ENCODE measurements at places on chromosomes 12 and 14.

DNA sequence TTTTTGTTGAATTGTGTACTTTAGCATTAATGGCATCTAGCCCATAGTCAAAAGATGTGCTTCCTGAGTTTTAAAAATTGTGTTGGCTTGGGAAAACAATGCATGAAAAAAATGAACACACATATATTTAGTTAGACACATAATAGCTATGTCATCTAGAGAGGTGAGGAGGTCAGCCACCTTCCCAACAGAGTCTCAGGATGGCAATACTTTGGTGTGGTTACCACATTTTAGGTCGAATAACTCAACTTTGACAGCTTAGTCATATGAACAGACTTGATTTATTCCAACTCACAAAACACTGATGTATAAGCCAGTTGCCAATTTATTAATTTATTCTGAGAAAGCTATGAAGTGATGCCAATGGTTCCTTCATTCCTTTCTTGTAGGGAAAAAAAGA is 114.0 kb downstream of the ETNK1 start:
- no peak for DNase-seq

DNA sequence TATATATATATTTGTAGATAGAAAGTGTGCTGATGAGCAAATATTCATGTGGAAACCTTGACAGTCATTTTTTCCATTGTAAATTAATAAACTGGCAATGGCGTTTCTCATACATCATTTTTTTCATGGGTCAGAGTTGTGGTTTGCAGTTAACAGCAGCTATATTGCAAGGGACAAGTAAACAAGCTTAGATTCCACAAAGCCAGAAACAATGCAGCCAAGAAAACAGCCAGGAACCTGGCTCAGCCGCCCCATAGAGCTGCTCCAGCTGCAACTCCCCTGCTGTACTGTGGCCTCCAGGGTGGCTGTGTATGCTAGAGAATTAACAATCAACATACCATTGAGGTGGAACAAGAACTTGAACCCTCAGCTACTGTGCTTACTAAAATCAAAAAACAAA is 298.2 kb downstream of the TMEM132D start:
- no peak for DNase-seq

DNA sequence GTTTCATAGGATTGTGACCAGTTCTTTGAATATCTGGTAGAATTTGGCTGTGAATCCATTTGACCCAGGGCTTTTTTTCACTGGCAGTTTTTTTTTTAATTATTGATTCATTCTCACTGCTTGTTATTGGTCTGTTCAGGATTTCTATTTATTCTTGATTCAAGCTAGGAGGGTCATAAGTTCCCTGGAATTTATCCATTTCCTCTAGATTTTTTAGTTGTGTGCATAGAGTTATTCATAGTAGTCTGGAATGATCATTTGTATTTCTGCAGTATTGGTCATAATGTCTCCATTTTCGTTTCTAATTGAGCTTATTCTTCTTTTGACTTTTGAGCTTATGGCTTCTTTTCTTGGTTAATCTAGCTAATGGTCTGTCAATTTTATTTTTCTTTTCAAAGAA is 291.6 kb downstream of the AKAP6 start:
- DNase-seq = no peak

DNA sequence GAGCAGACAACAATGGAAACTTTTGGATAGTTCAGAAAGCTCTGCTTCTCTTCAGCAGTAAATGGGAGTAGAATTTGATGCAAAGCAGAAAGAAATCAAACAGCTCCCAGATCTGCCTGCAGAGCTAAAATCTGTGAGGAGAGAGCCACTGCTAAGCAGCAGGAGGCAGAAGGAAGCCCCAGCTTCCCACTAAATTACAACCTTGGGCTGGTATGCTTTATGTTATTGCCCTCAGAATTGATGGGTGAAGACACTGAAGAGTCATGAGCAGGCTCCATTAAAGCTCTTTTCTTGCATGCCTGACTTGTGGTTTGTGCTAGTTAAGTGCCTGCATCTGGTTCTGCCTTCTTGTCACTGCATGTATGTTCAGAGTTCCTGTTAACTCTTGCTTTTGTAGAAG is 8.4 kb downstream of the ZC2HC1C start:
- DNase-seq = no peak

GRCh38 chr12:12915656-12916055 is 24.3 kb downstream of the GPRC5A start:
- no peak for DNase-seq

- no peak for DNase-seq
Measured at GRCh38 chr14:61780125-61780524, 17.9 kb downstream of the SNAPC1 start.

GRCh38 chr14:92480856-92481255 is 32.7 kb upstream of the RIN3 start:
- no peak for DNase-seq

DNA sequence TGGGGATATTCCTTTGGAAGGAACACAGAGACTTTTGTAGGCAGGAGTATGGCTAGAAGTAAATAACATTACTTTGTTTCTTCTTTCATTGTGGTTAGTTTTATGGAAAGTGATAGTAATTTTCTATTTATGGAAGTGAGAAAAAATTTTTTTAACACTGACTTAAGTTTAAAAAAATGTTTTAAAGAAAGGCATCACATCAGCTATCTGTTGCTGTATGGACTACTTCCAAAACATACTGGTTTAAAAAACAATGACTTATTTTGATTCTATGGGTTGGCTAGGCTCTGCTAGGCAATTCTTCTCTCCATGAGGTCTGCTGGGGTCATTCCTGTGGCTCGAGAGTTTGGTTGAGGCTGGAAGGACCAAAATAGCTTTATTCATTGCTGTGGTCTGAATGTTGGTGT is 31.7 kb upstream of the SLC38A2 start:
- no peak for DNase-seq

GRCh38 chr12:43069768-43070221 is 480.2 kb upstream of the PRICKLE1 start:
- DNase-seq = no peak

DNA sequence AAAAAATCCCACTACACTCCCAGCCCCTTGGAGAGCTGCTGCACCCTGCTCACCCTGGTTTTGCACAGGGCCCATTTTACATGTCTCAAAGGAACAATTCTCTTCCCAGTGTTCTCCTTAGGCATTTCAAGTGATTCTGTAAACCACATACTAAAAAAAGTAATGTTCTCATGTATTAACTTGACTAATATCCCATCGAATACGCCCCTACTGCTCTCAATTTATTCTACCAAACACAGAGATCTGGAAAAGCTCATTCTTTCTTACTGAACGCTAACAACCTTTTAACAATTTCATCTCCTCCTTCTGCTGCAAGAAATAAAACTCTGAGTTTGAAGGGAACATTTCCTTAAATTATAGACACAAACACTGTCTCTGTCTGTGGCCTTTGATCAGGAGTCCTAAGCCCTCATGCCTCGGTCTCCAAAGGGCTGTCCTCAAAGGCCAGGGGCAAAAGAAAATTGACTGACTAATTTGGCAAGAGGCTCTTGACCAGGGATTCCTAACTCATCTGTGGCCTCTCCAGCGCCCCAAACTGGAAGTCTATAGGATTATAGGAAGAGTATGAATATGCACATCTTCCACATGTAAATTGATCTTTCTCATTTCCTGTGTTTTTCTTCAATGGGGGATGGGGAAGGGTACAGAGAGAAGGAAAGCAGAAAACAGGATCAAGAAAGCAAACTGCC is 17.1 kb upstream of the TSPAN11 start:
- no peak for DNase-seq

GRCh38 chr12:57618966-57619433 is 7.8 kb downstream of the ARHGEF25 start:
- DNase-seq = no peak

DNA sequence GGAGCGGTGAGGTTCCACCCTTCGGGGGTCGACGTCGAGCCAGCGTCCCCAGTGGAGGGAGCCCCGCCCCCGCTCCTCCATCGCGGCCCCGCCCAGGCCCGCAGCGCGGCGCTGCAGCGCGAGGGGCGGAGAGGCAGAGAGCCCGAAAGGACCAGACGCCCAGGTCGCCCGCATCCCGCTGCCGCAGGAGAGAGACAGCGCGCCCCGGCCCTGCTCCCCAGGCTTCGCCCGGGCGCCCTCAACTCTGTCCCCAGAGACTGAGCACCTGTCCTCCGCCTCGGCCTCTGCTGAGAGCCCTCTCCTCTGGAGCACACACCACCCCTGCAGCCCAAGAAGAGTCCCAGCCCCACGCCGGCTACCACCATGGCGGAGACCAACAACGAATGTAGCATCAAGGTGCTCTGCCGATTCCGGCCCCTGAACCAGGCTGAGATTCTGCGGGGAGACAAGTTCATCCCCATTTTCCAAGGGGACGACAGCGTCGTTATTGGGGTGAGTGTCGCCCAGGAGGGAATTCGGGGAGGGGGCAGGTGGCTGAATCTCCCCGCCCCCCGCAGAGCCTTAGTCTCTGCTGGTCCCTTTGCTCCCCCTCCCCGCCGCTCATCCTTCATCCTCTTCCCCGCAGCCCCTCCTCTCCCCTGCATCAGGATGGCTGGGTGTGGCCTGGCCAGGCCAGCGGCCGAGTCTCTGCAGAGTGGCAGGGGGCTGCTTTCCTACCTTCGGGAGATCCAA is at the start of gene KIF5A:
Gene KIF5A, plus strand, starts transcription at position 136 of the 732 bp plus-strand sequence. Its CDS starts 228 bp downstream, at position 364.
- peak; percentile 45 for DNase-seq

DNA sequence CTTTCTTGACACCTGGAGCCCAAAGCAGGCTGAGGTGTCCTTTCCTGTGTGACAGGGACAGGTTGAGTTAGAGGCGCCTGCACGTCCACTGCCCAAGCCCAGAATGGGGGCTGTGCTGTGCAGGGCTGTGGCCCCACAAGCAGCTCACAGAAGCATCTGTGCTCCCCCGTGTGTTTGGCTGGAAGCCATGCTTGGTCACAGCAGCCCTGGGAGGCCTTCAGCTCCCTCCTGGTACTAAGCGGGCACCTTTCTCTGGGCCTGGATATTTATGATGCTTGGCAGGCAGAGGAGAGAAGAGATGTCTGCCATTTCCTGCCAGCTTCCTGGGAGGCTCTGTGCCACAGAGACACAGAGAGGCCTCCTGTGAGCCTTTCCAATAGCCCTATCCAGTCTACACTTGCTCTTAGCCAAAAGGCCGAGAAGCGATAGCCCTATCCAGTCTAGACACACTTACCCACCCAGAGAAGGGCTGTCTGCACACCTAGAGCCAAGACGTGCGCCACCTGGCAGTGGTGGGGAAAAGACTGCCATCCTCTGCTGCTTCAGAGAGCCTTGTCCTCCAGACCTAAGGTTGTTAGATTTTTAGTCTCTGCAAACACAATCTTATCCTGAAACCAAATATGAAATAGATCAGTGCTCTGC is 117.4 kb downstream of the GCH1 start:
- DNase-seq = no peak

DNA sequence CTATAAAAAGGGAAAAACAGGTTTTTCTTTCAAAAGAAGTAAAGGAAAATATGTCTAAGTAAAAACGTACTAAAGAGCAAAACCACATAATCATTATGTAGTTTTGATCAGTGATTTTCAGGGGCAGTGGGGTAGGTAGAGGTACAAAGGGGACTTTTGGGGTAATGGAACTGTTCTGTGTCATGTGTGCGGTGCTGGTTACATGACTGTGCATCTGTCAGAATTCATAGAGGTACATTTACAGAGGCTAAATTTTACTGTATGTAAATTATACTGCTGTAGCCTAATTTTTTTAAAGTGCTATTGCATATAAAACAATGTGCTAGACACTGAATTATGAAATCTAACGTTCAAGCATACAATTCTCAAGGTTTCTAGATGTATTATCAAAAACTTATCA is 2.0 kb downstream of the ESR2 start:
- no peak for DNase-seq

- no peak for DNase-seq
Measured at GRCh38 chr12:97194546-97194945, 268.1 kb upstream of the RMST start.

GRCh38 chr12:91868054-91868453 is 277.6 kb downstream of the BTG1 start:
- no peak for DNase-seq

- no peak for DNase-seq
Measured at GRCh38 chr14:55514819-55515490, 65.1 kb upstream of the KTN1 start.

- no peak for DNase-seq
Measured at GRCh38 chr12:110919720-110920119, 659 bp downstream of the MYL2 start.

GRCh38 chr12:116502141-116502725 is 56.9 kb upstream of the MAP1LC3B2 start:
- no peak for DNase-seq

- no peak for DNase-seq
Measured at GRCh38 chr14:74879427-74880182, 2.1 kb upstream of the DLST start.

DNA sequence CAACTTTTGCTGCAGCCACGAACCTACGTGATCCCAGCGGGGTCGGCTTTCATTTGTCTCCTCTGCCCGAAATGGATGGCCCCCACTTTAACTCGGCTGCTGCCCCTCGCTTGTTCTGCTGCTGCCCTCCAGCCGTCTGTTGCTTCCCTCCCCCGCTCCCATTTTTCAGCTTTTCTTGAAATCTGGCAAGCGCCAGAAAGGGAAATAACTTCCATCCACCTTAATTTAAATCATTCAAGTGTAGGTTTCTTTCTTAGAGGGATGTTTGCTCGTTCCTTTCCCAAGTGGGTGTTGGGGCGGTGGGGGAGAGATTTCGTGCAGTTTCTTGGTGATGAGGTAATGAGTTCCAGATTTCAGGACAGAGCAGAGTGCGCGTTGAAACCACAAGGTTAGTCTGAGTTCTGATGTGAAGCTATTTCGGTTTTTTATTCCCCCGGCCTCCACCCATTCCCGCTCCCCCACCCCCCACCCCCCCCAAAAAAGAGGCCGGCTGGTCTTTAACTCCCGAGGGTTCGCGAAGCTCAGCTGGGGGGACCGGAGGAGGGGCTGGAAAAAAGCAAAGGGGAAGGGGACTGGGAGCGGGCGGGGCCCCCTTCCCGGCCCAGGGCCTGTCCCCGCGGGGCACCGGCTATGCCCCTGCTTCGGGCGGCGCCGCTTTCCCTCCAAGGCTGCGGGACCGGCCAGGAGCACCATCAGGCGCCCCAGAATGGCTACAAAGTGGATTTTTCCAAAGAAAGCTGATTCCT is 2.2 kb upstream of the ZFP36L1 start:
- peak; percentile 54 for DNase-seq

- DNase-seq = peak; percentile 81
Measured at GRCh38 chr14:95515080-95515489, 1.4 kb downstream of the SYNE3 start.

- DNase-seq = no peak
Measured at GRCh38 chr12:62841846-62842245, 93.1 kb downstream of the PPM1H start.

DNA sequence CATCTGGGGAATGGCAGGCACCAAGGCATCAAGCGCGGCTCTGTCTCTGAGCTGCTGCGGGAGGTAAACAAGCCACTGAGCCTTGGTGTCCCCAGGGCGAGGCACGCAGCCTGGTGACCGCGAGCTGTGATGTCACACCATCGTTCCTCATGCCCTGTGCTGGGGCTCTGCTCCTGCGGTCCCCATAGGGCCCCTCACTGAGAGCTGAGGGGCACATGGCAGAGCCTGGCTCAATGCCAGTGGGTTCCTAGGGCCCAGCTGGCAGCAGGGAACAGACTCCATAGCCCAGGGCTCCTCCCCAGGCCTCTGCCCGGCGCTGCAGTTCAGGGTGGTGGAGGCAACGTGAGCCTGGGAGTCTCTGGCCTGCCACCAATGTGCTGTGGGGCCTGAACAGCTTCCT is 22.6 kb downstream of the CHGA start:
- DNase-seq = no peak

GRCh38 chr14:50344876-50345563 is 32.9 kb downstream of the DMAC2L start:
- DNase-seq = no peak
